PC-3 (cell line): ENCODE measurements at places on chromosomes 3 and 15.

DNA sequence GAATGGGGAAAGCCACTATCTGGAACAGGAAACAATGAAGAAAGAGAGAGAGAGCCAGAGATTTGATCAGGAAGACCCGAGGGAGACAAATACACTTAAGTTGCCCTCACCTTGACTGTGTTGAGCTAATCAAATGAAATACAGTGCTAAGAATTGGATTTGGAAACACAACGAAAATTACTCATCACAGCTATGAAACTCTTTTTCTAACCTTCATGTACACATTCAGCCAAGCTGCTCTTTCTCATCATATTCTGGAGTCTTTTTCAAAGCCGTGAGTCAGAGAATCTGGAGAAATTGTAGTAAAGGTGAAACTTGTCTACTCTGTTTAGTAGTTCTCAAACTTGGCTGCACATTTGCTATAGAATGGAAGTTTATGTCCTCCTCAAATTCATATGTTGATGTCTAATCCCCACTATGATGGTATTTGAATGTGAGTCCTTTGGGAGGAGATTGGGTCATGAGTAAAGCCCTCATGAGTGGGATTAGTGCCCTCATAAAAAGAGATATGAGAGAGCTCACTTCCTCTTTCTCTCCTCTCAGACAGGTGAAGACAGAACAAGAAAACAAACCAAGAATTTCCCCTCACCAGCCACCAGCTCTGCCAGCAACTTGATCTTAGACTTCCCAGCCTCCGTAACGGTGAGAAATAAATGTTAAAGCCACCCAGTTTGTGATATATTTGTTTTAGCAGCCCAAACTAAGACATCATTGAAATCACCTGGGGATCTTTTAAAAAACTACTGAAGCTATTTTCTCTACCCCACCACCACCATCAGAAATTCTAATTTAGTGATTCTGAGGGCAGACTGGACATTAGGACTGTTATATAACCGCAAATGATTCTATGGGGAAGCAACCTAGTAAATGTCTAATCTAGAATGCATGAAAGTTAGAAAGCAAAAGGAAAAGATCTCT, 143.6 kb upstream of the GRM7 start:
- no peak for DNase-seq

GRCh38 chr15:32763295-32763694, 45.5 kb downstream of the GREM1 start:
- no peak for DNase-seq

- no peak for DNase-seq
Observed at GRCh38 chr3:19749448-19750017, 184.5 kb downstream of the EFHB start.

DNA sequence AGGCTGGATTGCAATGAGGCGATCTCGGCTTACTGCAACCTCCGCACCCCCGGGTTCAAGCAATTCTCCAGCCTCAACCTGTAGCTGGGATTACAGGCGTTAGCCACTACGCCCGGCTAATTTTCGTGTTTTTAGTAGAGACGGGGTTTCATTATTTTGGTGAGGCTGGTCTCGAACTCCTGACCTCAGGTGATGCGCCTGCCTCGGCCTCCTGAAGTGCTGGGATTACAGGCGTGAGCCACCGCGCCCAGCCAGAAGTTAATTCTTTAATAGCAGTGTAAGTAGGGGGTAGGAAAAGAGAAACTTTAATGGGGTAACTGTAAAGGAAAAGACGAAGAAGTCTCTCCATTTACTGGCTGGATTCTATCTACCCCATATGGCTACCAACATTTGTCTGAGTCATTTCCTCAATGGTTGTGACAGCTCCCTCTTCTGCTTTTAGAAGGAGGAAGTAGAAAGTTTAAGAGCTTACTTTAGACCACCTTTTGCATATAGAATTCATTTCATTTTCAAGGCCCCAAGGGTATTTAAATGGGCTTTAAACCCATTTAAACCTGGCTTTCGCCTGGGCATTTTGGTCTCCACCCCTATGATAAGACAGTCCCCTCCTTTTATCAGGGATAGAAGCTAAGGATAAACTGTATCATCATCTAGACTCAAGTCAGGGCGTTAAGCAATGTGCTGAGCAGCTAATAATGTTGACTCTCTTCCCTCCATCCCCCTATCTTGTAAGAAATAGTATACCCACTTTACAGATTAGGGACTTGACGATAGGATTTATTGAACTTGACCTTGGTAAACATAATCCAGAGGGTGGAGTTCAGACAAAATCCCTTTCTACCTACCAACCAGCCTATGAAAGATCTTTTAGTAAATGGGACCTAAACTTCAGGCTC, 1.1 kb upstream of the CDV3 start:
- DNase-seq: no peak

- peak; percentile 96 for DNase-seq
Observed at GRCh38 chr3:194872669-194872977, 186.9 kb downstream of the FAM43A start.

DNA sequence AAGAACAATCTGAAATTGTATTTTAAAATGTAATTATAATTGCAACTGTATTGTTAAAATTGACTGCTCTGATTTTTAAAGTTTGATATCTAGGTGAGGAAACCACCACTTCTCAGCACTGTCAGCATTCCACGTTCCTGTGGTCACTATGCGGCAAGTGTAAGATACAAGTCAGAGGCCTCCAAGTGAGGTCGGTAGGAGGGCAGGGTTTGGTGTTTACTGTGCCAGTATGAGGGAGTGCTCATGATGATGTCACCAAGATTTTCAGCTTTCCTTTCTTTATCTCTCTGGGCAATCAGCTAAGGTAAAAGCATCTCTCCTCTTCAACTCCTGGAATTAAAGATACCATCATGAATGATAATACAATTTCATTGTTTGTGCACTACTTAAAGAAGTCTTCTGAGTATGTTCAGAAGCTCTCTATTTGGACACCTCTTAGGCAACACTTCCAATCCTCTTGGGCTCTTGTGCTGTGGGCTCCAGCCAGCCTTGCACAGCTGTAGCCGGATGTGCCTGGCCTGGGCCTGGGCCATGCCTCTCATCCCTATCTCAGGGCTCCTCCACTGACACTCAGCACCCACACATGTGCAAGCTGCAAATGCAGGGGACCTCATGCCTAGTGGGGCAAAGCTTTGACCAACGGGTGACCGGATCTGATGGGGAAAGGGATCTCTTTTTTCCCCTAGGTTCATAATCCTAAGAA, 42.9 kb downstream of the CCR3 start:
- peak; percentile 75 for DNase-seq

DNA sequence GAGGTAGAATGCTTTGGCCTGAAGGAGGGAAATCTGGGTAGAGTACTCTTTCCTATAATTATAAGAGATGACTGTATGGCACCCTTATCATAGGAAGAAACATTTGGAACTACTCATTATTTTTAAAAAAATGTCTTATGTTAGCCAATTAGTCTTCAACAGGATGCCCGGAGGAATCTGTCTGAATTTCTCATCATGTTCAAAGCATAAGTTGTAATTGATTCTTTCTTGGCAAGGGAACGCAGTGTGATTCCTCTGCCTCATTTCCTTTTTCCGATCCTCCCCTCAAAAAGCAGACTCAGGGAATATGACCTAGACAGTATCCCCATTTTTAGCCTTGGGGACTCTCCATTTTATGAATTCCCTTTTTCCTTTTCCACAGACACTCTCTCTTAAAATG, 165.1 kb downstream of the IL5RA start:
- DNase-seq: no peak

- DNase-seq: peak; percentile 82
Observed at GRCh38 chr3:157128771-157129681, 30.9 kb downstream of the CCNL1 start.

DNA sequence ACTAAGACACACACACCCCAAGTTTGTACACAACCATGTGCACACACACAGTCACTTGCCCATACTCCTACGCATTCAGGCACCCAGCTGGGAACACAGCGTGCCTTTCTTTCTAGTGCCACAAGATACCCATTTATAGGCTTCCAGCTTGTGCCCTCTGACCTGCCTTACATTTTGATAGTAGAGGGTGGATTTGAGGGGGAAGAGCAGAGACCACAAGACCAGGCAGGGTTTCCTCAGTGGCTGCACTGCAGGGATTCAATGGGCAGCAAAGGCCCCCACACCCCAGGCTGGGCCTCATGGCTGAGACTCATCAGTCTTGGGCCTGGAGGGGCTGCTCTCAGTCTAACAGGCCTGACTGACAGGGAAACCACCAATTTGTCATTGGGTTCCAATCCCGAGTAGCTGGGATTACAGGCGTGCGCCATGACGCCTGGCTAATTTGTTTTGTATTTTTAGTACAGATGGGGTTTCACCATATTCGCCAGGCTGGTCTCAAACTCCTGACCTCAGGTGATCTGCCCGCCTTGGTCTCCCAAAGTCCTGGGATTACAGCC, 18.8 kb upstream of the ANKDD1A start:
- DNase-seq: no peak

- DNase-seq: no peak
Observed at GRCh38 chr3:53571264-53571663, 76.9 kb downstream of the CACNA1D start.

DNA sequence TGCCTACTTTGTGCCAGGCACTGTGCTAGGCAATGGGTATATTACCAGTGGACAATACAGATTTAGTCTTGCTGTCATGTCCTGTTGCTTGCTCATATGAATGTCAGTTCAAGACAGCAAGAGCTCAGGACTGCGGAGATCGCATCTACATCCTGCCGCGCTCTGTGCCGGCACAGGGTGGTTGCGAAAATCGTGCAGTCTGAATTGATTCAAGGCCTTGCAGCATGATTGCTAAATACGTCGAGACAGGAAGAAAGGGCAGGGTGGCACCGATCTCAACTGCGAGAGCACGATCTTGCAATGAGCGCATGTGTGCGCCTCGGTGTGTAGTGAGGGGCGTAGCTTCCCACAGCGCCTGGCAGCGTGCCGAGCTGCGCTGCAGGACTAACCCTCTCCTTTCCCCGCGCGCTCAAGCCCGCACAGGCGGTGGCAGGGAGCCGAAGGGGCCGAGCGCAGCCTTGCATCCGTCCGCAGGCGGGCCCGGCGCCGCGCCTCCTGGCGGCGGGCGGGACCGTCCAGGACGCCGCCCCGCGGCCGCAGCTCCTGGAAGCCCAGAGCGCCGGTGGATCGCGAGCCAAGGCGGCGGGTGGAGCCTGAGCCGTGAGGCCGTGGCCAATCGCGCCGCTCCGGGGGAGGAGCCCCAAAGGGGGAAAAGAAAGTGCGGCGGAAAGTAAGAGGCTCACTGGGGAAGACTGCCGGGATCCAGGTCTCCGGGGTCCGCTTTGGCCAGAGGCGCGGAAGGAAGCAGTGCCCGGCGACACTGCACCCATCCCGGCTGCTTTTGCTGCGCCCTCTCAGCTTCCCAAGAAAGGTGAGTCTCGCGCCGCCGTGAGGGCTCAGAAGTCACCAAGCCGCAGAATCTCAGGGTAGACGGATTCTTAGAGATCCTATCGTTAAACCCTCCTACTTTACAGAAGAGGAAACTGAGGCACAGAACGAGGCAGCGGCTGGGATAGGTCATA, at the start of gene IL1RAP:
TSS of gene IL1RAP (plus strand) at position 677 of the 962 bp plus-strand sequence. CDS start 50,205 bp downstream, outside the sequence.
- DNase-seq: peak; percentile 96

DNA sequence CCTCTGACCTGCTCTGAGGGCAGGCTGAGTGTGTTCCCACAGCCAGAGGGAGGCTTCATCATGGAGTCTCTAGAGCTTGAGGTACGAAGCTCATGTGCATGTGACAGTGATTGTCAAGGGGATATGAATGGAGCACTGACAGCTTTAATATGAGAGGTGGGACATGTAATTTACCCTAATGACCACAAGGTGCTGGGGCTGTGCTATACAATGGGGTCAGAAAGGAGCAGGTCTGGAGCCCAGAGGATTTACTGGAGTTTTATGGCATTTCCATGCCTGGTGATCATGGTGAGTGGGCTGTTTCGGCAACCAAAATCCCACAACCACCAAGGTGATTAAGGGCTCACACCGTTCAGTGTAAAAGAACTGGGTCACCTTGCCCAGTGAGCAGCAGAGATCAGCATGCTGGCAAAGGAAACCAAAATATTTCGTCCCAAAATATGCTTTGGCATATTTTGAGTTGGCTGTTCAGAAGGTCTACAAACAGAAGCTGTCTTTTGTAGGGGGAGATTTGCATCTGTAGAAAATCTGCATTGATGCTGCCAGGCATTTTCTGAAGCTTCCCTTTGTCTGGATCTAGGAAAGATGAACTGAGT, 40.1 kb upstream of the RASGRF1 start:
- DNase-seq: peak; percentile 20

DNA sequence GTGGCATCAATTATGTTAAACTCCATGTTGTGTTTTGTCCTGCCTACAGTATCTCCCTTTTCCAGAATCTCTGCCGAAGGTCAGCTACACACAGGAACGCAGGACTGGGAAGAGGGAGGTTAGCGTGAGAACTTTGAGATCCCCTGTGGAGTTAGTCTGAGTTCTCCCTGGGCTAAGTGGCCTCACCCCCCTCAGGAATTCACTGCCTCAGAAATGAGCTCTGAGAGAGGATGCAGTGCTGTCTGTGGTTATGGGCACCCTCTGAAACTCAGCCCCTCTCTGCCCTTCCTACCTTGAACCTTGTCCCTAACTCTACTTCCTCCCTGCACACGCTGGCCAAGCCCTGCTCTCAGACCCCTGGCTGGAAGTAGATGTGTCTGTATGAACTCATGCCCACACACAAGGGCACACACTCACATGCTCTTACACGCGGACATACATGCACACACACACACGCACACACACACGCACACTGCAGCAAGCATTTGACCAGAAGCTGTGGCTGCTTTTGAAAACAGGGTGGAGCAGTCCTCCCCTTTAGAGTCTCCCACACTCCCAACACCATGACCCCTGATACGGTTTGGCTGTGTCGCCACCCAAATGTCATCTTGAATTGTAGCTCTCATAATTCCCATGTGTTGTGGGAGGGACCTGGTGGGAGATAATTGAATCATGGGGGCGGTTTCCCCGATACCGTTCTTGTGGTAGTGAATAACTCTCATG, 5.3 kb upstream of the VIPR1 start:
- DNase-seq: peak; percentile 44

- DNase-seq: peak; percentile 89
Observed at GRCh38 chr3:111539351-111540331, 2.4 kb upstream of the CD96 start.

DNA sequence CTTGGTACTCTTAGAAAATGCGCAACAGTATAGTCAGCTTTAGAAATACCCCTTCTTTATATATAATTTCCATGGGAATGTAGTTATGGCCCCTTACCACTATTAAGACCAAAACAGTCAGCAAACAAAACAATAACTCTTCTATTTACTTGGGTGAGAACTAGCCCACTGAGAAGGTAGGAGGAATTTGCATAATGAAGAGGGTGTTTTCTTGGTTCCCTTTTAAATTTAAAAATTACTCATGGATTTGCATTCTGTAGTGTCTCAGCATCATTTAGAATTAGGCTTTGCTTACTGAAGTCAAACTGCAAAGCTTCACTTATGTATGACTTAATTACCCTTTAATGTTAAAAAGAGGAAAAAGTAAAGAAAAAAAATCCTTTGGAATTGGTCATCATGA, 350.8 kb downstream of the PTPRG start:
- no peak for DNase-seq

DNA sequence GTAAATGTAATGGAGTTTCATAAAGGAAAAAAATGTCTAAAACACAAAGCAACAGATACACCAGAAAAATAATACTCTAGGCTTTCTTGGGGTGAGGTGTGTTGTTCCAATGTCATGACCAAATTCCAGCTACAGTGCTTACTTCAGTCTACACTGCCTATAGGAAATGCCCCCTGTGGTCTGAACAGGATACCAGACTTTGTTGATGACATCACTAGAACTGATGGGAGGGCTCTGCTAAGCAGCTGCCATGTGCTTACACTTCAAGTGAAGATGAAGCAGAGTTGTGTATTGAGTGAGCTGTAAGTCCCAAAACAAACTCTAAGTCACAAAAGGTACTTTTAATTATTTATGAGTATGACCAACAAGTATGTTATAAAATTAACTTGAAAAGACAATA, 456.1 kb upstream of the IL12A start:
- DNase-seq: peak; percentile 7

GRCh38 chr3:25520926-25521559, 93.0 kb downstream of the RARB start:
- no peak for DNase-seq
